ENCODE measurements at places on chromosomes 6 and 20.

- no peak for DNase-seq
These were observed 22.9 kb downstream of the DZANK1 start for GRCh38 chr20:18443886-18444285.

GRCh38 chr6:87436435-87436834 lies 28.7 kb downstream of the CFAP206 start:
- peak; percentile 44 for DNase-seq

GRCh38 chr6:111761212-111761611 lies 112.0 kb downstream of the FYN start:
- peak; percentile 12 for DNase-seq

- DNase-seq: no peak
These were observed 188.0 kb upstream of the HDDC2 start for GRCh38 chr6:125489579-125490285.

DNA sequence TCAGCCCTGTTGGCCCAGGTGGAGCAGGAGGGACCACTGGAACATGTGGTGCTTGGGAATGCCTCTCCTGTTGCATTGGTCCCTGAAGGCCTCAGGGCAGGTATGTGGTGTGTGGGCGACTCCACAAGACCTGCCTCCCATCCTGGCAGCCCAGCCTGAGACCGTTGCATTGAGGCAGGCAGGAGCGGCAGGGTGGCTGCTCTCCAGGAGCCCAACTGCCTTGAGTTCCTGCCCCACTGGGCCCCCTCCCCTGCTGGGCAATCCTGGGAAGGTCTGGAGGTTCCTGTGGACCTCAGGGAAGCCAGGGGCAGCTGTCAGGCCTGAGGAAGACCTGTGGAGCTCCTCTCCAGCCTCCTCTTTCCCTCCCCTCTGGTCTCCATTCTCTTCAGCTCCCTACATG lies 19.8 kb downstream of the MAVS start:
- DNase-seq: no peak

GRCh38 chr6:148535976-148536375 lies 193.3 kb downstream of the SASH1 start:
- DNase-seq: no peak

- no peak for DNase-seq
These were observed 19.6 kb downstream of the CYB5R4 start for GRCh38 chr6:83878902-83879644.

GRCh38 chr6:132936646-132937045 lies 122.3 kb downstream of the RPS12 start:
- no peak for DNase-seq

GRCh38 chr6:103895136-103895535 lies 964.6 kb downstream of the HACE1 start:
- DNase-seq: no peak

DNA sequence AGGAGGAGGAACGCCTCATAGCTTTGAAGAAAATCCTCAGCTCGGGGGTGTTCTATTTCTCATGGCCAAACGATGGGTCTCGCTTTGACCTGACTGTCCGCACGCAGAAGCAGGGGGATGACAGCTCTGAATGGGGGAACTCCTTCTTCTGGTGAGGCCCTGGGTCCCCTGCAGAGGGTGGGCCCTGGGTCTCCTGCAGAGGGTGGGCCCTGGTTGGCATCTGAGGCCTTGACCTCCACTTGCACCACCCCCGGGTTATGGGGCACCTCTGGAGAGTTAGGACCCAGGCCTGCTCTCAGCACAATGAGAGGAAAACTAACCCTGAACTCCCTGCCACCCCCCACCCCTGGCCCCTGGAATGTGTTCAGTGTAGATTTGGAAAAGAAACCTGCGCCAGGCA lies 47.2 kb downstream of the SYNJ2 start:
- no peak for DNase-seq

- DNase-seq: no peak
These were observed 5.0 kb downstream of the MDFI start for GRCh38 chr6:41642960-41643898.

DNA sequence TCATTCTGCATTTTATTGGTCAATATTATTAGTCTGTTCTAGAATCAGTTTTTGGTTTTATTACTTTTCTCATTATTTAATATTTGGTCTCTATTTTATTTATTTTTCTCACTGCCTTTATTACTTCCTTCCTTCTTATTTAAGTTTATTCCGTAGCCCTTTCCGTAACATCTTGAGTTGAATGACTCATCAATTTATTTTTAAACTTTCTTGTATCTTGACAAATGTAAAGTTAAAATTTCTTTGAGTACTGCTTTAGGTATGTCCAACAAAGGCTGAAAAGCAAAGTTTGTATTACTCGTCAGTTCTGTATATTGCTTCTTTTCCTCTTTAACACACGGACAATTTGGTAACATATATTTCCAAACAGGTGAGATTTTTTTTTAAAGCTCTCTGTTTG lies 192.0 kb downstream of the CD109 start:
- DNase-seq: no peak

DNA sequence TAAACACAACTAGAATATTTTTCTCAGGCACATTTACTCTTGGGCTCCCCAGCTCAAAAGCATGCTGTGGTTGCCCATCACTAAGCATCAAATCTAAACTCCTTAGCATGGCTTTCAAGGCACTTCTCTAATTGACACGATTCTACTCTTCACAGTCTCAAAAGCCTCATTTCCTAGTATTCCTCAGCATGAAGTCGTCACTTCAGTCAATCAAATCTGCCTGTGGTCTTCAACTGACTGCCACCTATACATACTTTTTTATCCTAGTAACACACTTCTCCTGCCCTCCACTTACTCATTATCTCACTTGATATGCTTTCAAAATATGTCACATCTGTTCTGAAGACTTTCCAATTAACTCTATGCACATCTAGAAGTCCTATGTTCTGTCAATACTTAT lies 110.3 kb downstream of the TBC1D32 start:
- no peak for DNase-seq

GRCh38 chr6:63560801-63561287 lies 11.4 kb upstream of the LOC128125822 start:
- DNase-seq: no peak
